ENCODE measurements at places on chromosomes 3 and 15.

GRCh38 chr3:194137506-194138474, 1.8 kb downstream of the HES1 start:
- DNase-seq, result no peak

GRCh38 chr15:56040081-56041035, 46.9 kb upstream of the NEDD4 start:
- no peak for DNase-seq

DNA sequence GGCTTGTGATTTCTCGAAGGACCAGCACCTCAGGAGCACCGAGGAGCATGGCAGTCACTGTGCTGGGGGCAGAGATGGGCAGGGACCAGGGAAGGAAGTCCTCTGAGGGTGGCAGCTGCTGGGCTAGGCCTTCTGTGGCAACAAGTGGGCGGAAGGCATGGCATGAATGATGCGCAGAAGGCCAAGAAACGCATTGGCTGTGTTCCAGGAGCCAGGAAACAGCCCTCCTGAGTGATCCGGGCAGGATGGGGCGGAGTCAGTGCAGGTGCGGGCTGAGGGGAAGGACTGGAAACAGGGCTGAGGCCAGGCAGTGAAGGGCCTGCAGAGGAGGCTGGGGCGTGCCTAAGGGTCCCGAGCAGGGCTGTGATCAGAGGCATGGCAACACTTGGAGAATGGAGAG, 23.6 kb downstream of the MRPS11 start:
- DNase-seq, result no peak

DNA sequence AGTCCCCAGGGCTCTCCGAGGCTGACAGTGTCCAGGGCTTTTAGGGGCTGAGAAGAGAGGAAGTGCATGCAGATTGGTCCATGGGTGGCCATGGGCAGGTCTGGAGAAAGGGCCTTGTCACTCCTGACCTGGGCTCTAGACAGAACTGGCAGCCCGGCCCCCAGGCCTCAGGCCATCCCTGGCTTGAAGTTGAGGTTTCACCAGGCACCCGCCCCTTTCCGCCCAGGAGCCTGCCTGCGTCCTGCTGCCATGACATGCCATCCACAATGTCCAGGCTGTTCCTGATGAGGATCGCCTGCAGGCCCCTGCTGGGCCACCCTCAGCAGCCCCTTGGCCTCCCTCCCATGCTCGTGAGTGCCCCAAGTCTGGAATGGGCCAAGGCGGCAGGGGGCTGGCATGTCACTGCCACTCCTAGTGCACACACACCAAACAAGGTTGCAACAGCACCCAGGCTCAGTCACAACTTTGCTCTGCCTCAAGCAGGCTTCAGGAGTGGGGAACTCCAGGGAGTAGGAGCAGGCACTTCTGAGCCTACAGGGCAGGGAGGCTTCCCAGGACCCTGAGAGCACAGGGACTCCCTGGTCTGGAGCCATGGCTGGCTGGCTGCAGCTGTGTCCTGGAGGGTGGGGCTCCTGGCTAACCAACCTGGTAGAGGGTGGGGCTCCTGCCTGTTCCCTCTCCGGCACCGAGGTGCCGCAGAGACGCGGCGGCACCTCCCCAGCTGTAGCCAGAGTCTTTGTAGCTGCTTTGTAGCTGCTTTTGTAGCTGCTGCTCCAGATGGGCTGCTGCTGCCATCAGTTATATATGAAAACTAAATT, 1457.1 kb upstream of the GBE1 start:
- no peak for DNase-seq

- no peak for DNase-seq
Measured at GRCh38 chr15:90029024-90029423, 27.9 kb downstream of the ZNF710 start.

DNA sequence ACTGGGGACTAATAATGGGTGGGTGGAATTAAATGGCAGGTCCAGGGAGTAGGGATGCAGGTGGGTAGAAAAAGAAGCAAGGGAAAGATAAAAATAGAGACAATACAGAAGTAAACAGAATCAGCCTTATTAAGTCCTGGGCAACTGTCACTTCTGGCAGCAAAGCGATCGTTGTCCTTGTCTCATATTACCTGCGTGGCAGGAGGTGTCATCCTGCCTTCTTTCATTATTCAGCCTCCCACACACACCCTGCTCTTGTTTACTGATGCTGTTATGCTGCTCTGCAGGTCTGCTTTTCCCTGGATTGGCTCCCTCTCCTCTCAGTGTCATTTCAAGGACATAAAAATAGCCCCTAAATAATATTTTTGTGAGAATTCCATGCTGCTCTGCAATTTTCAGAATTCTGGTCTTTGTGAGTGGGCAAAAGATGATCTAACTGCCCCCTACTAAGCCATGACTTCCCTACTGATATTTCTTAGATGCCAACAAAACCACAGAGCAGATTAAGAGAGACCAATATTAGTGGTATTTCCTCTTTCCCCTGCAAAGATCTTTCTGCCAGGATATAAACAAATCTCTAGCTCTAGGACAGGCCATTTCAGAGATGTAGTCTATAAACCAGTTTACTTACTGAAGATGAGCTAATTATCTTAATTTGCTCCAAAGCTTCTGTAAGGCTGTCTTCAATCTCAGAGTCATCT, 8.5 kb downstream of the VEPH1 start:
- no peak for DNase-seq

GRCh38 chr15:35320158-35320780, 225.7 kb downstream of the DPH6 start:
- no peak for DNase-seq

Data from DMS79 (cell line).